ENCODE measurements at places on chromosomes 3 and 15. TPM values are rescaled to one million over a fixed set of nuclear protein-coding genes. Genes with fewer than 3 reads are reported as not detected.

- DNase-seq = no peak
Measured at GRCh38 chr15:87871258-87871681, 385.3 kb downstream of the NTRK3 start.

The UQCC5 gene
- 5.0 TPM for total RNA-seq

The PPARG gene
- total RNA-seq = 4.4 TPM

GRCh38 chr15:40787991-40788390 lies 18.2 kb downstream of the C15orf62 start:
- no peak for DNase-seq

- no peak for DNase-seq
Measured at GRCh38 chr3:4709341-4709740, 216.2 kb downstream of the ITPR1 start.

- DNase-seq = no peak
Measured at GRCh38 chr3:13238687-13239466, 165.6 kb upstream of the IQSEC1 start.

All from pancreas (tissue), 10 donors.